ENCODE measurements at places on chromosomes 6 and 20. TPM values are rescaled to one million over a fixed set of nuclear protein-coding genes. Genes with fewer than 3 reads are reported as not detected.

DNA sequence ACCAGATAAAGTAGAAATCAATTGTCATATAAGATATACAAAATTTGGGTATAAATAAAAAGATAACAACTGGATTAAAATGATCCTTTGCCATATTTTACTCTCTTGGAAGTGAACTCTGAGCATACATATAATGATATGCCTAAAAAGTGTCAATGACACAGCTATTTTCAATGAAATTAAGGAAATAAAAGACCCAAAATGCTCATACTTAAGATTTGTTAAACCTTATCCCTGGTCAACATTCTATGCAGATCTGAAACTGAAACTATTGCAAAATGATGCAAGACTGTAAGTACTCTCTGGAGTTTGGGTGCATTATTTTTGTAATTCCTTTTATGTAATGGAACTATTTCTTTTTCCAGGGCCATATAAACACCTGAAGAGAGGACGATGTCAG is 119.0 kb upstream of the SGK1 start:
- peaks cover 36% of the 10 kb centered on the region for H3K4me1 ChIP-seq
- no peak overlapping the region for H3K4me3 ChIP-seq
- no peaks in the 10 kb centered on the region for H3K36me3 ChIP-seq
- DNase-seq, result no peak

Gene TENT5A
- total RNA-seq, result 0.43 TPM

- no peak for DNase-seq
- no peak overlapping the region for H3K27ac ChIP-seq
- no peaks in the 10 kb centered on the region for H3K36me3 ChIP-seq
- peaks cover 9% of the 10 kb centered on the region for H3K27me3 ChIP-seq
- H3K4me3 ChIP-seq, result no peak overlapping the region
- no peaks in the 10 kb centered on the region for H3K4me1 ChIP-seq
Measured at GRCh38 chr6:12798326-12798725, 81.8 kb downstream of the PHACTR1 start.

Gene KIAA0408
- 2.6 TPM for total RNA-seq

DNA sequence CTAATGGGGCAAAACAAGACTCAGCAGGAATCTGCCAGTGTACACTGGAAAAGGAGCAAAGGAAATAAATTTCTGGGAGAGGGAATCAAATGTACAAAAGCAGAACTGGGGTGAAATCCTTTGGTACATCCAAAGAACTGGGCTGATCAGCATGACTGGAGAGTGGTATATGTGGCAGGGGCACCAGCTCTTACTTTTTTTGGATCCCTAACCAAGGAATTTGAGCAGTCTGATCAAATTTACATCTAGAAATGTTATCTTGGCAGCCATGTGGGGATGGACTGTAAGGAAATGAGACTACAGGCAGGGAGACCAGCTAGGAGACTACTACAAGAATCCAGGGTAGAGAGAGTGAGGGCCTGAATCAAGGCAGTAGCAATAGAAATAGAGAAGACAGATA is 1.2 kb upstream of the ZSCAN31 start:
- no peak overlapping the region for H3K4me3 ChIP-seq
- DNase-seq, result no peak
- H3K27me3 ChIP-seq, result peaks cover 3% of the 10 kb centered on the region
- H3K36me3 ChIP-seq, result no peaks in the 10 kb centered on the region

DNA sequence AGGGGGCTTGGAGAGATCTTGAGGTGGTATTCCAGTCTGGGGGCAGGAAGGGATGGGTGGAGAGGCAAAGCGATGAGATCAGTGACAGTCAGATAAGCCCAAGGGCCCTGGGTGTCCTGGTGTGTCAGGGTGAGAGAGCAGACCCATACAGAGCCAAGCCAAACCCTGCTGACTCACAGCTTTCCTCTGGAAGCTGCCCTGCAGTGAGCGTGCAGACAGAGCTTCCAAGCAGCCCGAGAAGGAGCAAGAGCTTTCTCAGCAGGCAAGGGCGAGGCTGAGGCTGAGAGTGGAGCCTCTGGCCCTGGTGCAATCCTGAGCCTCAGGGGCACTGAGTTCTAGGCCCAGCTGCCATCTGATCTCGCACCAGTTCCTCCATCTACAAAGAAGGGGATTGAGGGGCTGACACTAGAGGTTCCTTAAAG is 91.1 kb upstream of the HIVEP1 start:
- no peak overlapping the region for H3K27ac ChIP-seq
- no peak for DNase-seq
- no peak overlapping the region for H3K4me3 ChIP-seq
- H3K27me3 ChIP-seq, result peaks cover 3% of the 10 kb centered on the region
- H3K4me1 ChIP-seq, result no peaks in the 10 kb centered on the region

DNA sequence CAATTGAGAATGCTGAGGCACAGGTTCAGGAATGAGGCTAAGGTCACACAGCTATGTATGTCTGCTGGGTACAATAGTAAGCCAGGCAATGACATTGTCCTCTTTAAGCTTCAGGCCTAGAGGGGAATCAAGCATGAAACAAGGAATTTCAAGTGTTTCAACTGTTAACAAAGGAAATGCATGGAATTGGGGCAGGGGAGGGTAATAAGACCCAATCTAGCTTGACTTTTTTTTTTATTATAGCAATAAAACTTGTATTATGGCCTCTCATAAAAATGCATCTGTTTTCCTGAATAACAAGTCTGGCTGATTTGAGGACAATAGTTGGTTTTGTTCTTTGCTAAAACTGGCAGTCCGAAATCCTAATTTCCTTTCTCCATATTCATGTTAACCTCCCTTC is 336.7 kb downstream of the CBLN4 start:
- no peaks in the 10 kb centered on the region for H3K36me3 ChIP-seq
- H3K4me3 ChIP-seq, result no peak overlapping the region
- no peak overlapping the region for H3K27ac ChIP-seq
- no peaks in the 10 kb centered on the region for H3K27me3 ChIP-seq

Gene HCK
- total RNA-seq, result not detected

Gene FILIP1
- total RNA-seq, result not detected

- peaks cover 2% of the 10 kb centered on the region for H3K27me3 ChIP-seq
- no peak for DNase-seq
- H3K4me1 ChIP-seq, result no peaks in the 10 kb centered on the region
- no peak overlapping the region for H3K27ac ChIP-seq
Measured at GRCh38 chr6:13248584-13248985, 79.8 kb downstream of the TBC1D7 start.

DNA sequence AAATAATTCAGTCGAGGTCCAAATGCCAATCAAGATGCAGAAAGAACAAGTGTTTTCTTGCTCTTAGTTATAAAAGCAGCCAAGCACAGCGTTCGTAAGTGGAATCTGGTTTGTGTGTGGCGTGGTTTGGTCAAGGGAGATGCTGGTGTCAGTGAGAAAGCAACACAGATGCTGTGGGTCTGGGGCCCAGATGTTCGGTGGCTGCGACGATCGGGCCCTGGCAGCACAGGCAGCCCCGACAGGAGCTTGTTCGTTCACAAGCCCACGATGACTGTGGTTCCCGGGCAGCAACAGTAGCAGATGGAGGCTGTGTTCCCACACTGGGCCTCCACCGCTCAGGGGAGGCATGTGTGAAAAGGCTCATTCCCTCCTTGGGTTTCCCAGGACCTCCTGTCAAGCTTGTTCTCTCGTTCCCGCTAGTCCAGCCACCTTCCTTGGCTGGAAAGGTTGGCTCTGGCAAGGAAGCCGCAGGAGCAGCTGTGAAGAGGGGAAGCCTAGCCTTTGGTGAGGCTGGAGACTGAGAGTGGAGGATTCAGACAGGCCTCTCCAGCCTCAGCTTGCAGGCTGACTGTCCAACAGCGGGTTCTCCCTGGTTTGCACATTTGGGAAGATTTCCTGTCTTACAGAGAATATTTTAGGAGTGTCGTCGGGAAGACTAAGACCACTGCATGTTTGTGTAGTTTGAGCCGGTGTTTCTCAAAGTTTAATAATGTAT is 304.7 kb downstream of the QKI start:
- no peaks in the 10 kb centered on the region for H3K27me3 ChIP-seq
- H3K4me1 ChIP-seq, result no peaks in the 10 kb centered on the region
- no peaks in the 10 kb centered on the region for H3K36me3 ChIP-seq
- H3K4me3 ChIP-seq, result no peak overlapping the region

Gene CYP24A1
- not detected for total RNA-seq

Gene TDP2
- 41.4 TPM for total RNA-seq

Gene ZNF391
- total RNA-seq, result 6.2 TPM

DNA sequence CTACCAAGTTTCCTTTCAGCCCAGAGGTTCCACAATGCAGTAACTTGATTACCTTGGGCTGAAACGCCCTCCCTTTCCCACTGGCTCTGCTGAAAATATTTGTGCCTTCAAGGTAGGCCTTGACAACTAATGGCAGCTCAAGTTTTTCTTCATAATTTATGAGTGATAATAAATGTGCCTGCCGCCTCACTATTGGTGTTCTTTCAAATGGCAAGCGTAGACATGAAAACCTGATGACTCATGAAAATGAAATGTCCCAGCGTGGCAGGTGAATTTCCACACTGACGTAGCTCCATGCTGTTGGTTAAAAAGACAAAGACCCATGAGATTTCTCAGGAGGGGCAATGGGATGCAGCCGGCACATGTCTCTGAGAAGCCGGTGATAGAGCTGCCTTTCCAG is 107.2 kb upstream of the GGTLC1 start:
- peaks cover 16% of the 10 kb centered on the region for H3K4me1 ChIP-seq
- H3K36me3 ChIP-seq, result no peaks in the 10 kb centered on the region
- H3K4me3 ChIP-seq, result no peak overlapping the region
- no peak overlapping the region for H3K27ac ChIP-seq
- no peaks in the 10 kb centered on the region for H3K27me3 ChIP-seq
- no peak for DNase-seq

DNA sequence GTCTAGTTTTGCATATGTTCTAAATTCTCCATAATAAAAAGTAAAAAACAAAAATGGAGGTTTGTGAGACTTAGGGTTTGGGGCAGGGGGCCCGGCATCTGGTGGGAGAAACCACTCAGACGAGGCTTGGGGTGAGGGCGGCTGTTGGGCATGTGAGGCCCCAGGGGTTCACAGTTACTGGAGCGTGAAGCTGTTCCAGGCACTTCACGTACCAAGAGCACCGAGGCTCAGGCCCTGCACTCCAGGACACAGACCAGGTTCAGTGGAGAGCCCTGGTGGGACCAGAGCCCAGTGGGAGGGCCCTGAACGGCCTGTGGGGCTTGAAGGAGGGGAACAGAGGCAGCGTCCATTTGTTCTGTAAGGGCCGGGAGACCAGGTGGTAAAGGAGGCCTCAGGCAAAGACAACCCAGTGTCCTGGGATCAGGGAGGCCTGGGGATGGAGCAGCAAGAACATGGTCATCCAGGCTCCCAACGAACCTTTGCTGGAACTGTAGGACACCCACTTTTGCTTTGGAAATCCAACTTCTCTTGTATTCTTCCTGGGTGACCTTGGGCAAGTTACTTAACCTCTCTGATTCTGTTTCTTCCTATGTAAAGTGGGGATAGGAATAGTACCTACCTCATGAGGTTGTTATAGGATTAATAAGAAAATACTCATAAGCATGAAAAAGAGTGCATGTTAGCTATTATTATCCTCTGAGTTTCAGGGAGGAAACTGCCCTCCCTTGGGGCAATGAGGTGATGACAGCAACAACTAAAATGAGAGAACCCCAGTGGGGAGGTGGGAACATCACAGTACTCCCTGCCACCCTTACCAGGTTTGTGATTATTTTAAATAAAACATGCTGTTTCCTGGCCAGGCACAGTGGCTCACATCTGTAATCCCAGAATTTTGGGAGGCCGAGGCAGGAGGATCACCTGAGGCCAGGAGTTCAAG is 1.1 kb upstream of the FGD2 start:
- no peak for DNase-seq
- H3K27me3 ChIP-seq, result no peaks in the 10 kb centered on the region
- peaks cover 12% of the 10 kb centered on the region for H3K4me1 ChIP-seq

Gene NR2E1
- total RNA-seq, result not detected

Gene VARS2
- total RNA-seq, result 81.1 TPM

- DNase-seq, result no peak
- H3K4me1 ChIP-seq, result peaks cover 4% of the 10 kb centered on the region
- no peak overlapping the region for H3K4me3 ChIP-seq
- H3K36me3 ChIP-seq, result no peaks in the 10 kb centered on the region
- H3K27me3 ChIP-seq, result peaks cover 4% of the 10 kb centered on the region
Measured at GRCh38 chr20:51616060-51616459, 73.5 kb upstream of the NFATC2 start.

GRCh38 chr6:13515912-13516311 is 28.5 kb upstream of the GFOD1 start:
- H3K27ac ChIP-seq, result no peak overlapping the region
- H3K4me3 ChIP-seq, result no peak overlapping the region
- H3K36me3 ChIP-seq, result no peaks in the 10 kb centered on the region
- H3K4me1 ChIP-seq, result no peaks in the 10 kb centered on the region
- H3K27me3 ChIP-seq, result no peaks in the 10 kb centered on the region

- H3K4me1 ChIP-seq, result no peaks in the 10 kb centered on the region
- H3K27me3 ChIP-seq, result peaks cover 3% of the 10 kb centered on the region
- no peak overlapping the region for H3K27ac ChIP-seq
- H3K36me3 ChIP-seq, result no peaks in the 10 kb centered on the region
- H3K4me3 ChIP-seq, result no peak overlapping the region
- DNase-seq, result no peak
Measured at GRCh38 chr20:8055096-8055495, 35.5 kb upstream of the TMX4 start.

Gene SAMD10
- 25.4 TPM for total RNA-seq

DNA sequence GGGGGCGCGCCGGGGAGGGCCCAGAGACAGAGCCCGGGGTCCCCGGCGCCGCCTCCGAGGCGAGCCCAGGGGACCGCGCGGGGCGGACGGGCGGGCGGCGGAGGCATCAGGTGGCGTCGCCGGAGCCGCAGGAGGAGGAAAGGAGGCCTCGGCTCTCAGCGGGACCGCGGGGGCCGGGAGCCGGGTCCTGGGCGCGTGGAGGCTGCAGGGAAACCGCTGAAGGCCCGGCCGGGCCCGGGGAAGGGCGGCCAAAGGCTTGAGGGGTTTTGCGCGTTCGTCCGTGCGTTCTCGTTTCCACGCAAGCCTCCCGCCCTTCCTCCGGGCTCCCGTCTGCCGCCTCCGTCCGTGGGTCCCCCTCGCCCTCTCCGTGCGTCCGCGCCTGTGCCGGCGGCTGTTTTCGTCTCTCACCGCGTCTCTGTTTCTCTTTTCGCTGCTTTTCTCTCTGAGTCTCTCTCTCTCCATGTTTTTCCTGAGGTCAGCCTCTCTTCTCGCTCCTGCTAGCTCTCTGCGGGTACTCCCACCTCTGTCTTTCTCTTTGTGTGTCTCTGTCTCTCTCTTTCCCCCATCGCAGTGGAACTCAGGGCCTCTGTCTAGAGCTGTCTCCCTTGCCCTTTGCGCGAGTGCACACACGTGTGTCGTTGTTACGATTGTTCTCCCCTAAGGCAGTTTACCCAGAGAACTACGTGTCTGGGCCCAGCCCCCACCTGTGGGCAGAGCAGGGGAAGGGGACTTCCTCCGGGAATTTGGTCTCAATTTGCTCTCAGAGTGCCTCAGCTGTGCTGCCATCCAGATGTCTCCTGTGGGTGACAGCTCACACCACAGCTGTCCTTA is 2.1 kb downstream of the IRF4 start:
- peak overlapping the region; percentile 94 for H3K4me3 ChIP-seq
- H3K27me3 ChIP-seq, result no peaks in the 10 kb centered on the region
- H3K4me1 ChIP-seq, result peaks cover 63% of the 10 kb centered on the region
- peaks cover 61% of the 10 kb centered on the region for H3K36me3 ChIP-seq

- DNase-seq, result no peak
- no peak overlapping the region for H3K4me3 ChIP-seq
- H3K36me3 ChIP-seq, result no peaks in the 10 kb centered on the region
- no peaks in the 10 kb centered on the region for H3K4me1 ChIP-seq
- H3K27me3 ChIP-seq, result no peaks in the 10 kb centered on the region
Measured at GRCh38 chr20:61898405-61898804, 167.3 kb downstream of the TAF4 start.
